ENCODE measurements at places on chromosomes 3 and 15.

- DNase-seq, result no peak
Measured at GRCh38 chr15:66405615-66406014, 18.9 kb downstream of the MAP2K1 start.

DNA sequence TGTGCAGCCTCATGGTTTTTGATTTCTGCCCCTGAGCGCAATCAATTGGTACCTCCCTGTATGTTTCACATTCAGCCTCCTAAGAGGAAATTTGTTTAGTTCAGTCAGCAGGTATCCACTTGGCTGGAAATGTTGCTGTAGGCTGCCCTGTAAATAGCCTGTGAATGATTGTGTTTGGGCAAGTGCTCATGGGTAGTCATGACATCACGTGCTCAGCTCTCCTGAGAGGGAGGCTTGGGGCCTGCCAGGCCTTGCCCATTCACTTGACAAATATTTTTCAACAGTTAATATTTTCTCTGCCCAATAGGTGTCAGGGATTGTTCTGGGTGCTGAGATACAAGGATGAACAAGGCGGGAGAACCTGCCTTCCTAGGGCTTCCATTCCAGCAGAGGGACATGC, 13.3 kb downstream of the HRH1 start:
- no peak for DNase-seq

GRCh38 chr15:95044745-95045417, 813.5 kb downstream of the MCTP2 start:
- no peak for DNase-seq

GRCh38 chr3:173402656-173403055, 5.1 kb downstream of the NLGN1 start:
- DNase-seq, result no peak

GRCh38 chr3:21142949-21143348, 608.1 kb downstream of the ZNF385D start:
- DNase-seq, result no peak

DNA sequence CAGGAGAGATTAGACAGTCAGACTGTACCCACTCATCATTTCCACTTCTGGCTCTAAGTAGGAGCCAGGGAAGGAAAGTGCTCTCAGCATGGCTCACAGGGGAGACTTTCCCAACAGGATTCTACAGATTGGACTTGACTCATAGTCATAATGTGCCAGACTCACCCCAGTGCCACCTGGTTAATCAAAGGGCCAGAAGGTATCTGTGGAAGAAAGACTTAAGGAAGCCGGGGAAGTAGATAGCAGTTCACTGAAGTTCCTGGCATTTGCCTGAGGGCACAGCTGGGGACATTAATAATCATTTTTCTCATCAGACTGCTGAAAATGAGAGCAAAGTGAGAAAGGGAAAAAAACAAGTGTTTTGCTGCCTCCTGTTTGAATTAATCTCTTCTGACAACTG, 717.5 kb downstream of the TUSC7 start:
- DNase-seq, result no peak

- no peak for DNase-seq
Measured at GRCh38 chr15:80999623-81000036, 1.1 kb upstream of the TLNRD1 start.

GRCh38 chr3:58271901-58272501, 34.0 kb upstream of the RPP14 start:
- no peak for DNase-seq

- DNase-seq, result no peak
Measured at GRCh38 chr15:53129121-53129904, 339.2 kb upstream of the ONECUT1 start.

- DNase-seq, result no peak
Measured at GRCh38 chr3:158908187-158908734, 106.4 kb downstream of the MFSD1 start.

DNA sequence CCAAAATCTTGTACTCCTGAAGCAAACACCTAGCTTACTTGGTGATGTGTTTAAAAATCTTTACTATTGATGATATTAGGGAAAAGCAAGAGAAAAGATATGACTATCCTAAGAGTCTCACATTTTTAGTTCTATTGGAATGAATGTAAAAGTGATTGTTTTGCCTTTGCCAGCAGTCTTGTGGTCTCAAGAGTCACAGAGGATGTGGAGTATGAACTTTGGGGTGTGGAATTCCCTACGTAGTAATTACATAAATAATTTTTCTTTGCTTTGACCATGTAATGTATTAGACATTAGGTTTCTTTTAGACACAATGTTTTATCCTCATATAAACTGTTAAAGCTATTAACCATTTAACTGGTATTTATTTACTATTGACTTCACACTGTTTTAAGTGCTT, 387.6 kb downstream of the NAALADL2 start:
- DNase-seq, result no peak

DNA sequence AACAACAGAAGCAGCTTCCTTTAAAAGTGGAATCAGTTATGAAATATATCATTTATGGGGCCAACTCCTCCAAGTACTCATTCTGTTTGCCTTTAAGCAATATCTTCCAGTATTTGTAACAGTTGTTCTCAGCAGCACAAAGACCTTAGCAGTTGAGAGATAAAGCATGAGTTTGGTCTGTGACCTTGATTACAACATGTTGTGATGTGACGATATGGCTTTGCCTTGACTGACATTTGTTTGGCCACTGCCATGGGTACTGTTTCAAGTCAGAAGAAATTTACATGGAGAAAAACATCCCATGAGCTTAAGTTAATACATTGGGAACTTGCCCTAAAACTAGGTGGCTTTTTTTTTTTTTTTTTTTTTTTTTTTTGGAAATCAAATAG, 175.1 kb upstream of the KBTBD8 start:
- DNase-seq, result no peak

DNA sequence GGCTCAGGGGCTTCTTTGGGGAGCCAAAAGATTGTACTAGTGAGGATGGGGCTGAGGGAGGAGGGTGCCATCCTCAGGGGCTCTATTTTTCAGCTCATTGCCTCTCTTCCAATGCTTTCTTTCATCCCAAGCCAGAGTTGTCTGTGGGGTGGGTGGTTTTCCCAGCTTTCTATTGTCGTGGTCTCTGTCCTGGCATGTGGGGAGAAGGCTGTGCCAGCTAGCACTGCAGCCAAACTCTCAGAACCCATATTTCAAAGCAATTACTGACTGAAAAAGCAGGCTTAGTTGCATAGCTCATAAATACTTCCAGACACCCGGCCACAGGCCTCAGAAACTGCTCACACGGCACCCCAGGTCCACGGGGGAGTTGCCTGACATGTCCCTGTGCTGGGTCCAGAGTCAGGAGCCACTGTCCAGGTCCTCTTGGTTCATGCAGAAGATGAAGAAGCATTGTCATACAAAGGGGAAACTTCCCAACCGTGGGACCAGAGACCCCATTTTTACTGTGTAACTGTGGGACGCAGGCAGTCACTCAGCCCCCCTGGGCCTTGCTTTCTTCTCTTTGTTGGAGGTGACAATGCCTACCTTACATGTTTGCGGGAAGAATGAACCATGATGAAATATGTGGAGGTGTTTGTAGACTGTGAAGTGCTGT, 27.6 kb downstream of the FGD5 start:
- no peak for DNase-seq

- no peak for DNase-seq
Measured at GRCh38 chr3:152328841-152329240, 60.1 kb downstream of the MBNL1 start.

DNA sequence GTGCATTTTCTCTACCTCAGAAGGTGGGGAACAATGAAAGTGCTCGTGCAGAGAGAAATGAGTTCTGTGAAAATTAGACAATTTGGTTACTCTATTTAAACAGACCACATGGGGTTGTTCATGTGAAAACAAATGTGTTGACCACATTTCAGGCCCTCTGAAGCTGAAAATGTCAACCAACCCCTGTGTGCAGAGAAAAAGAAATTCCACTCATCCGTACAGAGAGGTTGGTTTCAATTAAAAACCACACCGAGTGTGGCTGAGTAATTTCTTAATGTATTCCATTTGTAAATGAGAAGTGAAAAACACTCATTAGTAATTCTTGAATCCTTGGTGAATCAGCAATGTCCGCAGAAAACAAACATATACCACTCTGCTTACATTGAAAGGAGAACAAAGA, 46.9 kb upstream of the SLC7A14 start:
- no peak for DNase-seq

DNA sequence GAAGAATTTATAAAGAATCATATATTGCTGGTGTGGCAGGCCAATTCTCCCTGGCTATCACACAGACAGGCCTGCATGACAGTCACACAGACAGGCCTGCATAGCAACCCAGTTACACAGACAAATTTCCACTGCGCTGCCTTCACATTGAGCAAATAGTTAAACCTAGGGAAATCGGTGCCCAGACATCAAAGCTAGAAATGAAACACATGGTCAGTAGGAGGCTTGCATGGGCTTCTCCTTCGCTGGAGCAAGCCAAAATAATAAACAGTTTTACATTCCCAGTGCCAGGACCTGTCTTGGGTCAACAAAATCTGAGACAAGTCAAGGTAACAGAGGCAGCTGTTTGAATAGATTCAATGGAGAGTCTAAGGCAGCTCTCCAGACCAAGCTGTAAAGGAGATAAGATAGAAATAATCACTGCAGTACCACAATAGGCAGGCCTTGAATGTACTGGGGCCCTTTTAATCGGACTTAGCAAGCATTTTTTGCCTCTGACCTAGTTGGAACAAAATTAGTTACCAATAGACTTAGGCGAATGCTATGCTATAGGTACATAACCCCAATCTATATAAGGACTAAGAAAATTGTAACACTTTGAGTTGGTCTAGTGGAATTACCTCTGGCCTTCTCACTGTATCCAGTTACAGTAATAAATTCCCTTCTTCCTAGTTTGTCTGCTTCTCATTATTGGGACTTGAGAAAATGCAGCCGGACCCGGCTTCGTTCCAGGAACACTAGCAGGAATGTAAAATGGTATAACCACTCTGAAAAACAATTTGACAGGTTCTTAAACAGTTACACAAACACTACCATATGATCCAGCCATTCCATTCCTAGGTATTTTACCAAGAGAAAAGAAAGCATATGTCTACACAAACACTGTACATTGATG, 274.7 kb upstream of the UBE2E2 start:
- no peak for DNase-seq

DNA sequence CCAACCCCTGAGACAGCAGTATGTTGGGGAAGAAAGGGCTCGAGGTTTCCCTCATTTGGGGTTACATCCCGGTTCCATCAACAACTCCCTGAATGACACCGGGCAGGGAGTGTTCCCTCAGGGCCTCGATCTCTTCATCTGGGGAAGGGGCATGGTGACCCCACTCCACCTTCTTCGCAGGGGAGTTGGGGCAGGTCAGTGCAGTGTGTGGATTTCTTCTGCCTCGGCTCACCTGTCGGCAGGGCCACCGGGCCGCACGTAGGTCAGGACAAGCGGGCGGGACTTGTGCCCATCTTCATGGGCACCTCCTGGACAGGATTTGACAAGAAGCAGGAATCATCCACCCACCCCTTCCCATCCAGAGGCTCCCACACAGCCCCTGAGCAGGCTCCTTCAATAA, 17.4 kb downstream of the GRIP2 start:
- no peak for DNase-seq

DNA sequence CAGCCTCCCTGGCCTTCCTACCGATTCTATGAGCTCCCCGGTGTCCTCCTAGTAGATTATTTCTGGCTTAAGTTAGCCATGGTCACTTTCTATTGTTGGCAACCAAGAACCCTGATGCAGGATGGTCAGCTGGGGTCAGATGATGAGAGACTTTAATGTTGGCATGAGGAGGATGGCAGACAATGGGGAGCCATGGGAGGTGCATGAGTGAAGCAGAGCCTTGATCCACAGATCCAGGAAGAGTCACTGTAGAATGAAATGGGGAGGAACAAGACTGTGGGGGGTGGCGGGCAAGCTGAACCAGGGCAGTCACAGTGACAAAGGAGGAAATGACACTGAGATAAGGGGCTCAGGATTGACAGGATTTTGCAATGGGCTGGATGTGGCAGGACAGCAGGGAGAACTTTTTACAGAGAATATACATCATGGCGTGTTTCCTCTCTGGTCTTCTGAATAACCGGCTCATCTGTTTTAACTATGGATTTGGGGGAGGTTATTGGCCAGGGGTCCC, 60.9 kb downstream of the RPLP1 start:
- peak; percentile 1 for DNase-seq

GRCh38 chr3:194574639-194575483, 58.4 kb downstream of the TMEM44 start:
- DNase-seq, result no peak

DNA sequence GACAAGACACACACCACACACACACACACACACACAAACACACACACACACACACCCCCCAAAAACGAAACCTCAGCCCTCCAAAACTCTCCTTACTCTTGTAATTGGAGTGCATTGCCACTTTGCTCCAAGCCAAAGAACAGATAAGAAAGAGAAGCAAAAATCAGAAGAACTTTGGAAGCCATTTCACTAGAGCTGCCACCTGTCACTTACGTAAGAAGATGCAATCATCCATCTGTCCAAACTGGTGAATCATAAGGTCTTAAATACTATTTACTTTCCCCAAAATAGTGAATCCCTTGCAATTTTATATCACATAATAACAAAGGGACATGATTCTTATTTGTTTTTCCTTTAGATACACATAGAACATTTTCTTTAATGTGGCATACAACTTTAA, 285.4 kb downstream of the ZBTB20 start:
- DNase-seq, result no peak

Measured in mesothelial cell of epicardium (in vitro differentiated cells).